Activated CD4-positive, alpha-beta T cell treated with anti-CD3 and anti-CD28 coated beads, Interleukin-2, amount 50 U/mL, for 4 hours (primary cell): ENCODE measurements at places on chromosomes 1 and 21.

- no peak for DNase-seq
Observed at GRCh38 chr1:179195376-179195775, 34.1 kb downstream of the ABL2 start.

DNA sequence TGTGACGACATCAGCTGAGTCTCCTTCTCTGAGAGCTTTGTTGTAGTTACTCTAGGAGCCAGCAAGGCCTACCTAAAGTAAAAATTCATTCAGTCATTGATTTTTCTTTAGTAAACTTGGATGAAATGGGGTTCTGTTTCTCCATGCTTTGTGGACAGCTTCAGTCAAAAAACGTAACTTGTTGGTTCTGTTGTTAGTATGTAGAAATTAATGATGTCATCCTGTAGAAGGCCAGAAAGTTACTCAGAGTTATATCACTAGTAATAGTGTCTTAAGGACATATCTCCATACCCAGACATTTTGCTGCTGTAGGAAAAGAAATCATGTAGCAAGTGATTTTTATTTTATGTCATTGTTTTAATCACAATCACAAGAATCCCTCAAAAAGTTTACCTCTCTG, 43.0 kb downstream of the KDM1A start:
- no peak for DNase-seq

DNA sequence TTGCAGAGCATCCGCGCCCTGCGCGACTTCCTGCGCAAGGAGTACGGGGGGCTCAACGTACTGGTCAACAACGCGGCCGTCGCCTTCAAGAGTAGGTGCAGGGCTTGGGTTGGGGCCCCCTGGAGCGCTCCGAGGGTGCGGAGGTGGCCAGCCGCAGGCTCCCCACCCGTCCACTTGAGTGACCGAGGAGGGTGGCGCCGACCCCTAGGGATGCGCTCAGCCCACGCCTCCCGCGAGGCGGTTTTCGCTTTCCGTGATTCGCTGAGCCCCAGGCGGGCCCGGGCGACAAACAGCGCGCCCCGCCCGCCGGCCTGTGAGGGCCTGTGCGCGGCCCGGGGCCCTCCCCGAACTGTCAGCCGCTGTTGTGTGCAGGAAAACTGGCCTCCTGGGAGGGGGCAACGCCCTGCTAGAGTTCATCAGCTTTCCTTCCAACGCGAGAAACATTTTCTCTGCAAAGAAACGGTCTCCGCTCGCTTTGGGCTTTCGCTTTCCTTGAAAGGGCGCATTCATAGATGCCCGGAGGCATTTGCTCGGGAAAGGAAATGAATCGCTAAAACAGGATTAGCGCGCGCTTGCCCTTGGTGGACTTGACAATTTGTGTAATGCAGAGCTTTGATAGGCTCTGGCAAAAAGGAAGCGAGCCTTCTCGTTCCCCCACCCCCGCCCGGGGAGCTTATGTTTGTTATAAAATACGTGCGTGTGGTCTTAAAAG, 668 bp downstream of the CBR3 start:
- DNase-seq = peak; percentile 31

GRCh38 chr21:26846036-26846931, 1.1 kb upstream of the ADAMTS1 start:
- DNase-seq = no peak

- DNase-seq = no peak
Observed at GRCh38 chr1:37631036-37631435, 3.7 kb downstream of the RSPO1 start.

DNA sequence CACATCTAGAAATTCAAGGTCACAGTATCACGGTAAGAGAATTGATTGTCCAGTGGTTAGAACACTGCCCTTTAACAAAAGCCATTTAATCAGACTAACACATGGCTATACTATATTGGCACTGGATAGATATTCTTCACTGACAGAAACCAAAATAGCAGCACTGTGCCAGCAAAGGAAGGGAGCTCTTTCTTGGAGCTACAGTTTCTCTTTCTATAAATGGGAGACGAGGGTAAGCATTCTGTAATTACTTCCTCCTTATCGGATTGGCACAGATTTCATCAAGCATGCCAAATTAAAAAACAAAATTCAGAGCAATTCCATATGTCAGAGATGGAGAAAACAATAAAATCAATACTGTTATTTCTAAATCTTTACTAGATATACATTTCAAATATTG, 115.7 kb upstream of the CACYBP start:
- no peak for DNase-seq

DNA sequence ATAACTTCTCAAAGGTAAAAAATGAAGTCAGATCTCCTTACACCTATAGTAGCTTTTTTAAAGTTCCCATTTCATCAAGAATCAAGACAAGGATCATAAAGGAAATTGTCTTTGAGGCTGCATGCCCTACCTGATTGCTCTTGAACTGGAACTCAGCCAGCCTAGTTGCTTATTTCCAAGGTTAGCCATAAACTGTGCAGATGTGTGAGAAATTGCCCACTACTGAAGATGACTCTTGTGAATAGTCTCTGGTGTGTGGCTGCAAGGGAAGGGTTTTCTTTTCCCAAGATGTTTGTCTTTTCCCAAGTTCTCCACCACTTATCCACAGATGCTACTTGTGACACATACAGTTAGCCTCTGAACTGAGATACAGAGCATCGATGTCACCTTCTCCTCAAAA, 81.7 kb upstream of the DUSP10 start:
- DNase-seq = no peak

DNA sequence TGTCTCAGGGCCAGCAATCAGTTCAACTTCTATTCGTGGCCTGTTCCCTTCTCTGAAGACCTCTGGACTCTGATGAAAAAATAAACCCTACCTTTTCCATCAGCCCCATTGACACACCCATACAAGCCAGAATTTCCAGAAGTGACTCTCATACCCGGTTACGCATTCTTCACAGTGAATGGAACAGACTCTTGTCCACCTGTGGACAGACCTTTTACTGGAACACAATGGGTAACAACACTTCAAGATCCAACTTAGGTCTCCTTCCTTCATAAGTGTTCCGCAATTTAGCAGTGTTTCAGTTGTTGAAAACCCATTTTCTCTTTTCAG, 2.6 kb upstream of the NPL start:
- no peak for DNase-seq

- no peak for DNase-seq
Observed at GRCh38 chr1:15726508-15726907, 9.6 kb upstream of the SLC25A34 start.

DNA sequence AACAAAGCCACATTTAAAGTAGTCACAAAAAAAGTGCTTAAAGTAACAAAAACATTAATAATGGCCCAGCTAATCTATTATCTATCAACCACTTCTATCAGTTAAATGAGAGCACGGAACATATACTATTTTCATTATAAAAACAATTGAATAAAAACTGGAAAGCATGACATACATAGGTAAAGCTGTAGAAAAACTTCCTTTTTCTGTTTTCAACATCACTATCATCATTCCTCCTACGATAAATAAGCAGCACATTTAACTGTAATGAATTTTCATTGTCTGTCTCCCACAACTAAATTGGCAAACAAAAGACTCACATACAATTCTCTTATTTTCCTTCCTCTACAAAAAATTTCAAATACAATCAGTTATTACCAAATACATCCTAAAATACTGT, 96.4 kb upstream of the DPH5 start:
- DNase-seq = no peak

GRCh38 chr1:116940814-116941599, 31.3 kb downstream of the PTGFRN start:
- no peak for DNase-seq

DNA sequence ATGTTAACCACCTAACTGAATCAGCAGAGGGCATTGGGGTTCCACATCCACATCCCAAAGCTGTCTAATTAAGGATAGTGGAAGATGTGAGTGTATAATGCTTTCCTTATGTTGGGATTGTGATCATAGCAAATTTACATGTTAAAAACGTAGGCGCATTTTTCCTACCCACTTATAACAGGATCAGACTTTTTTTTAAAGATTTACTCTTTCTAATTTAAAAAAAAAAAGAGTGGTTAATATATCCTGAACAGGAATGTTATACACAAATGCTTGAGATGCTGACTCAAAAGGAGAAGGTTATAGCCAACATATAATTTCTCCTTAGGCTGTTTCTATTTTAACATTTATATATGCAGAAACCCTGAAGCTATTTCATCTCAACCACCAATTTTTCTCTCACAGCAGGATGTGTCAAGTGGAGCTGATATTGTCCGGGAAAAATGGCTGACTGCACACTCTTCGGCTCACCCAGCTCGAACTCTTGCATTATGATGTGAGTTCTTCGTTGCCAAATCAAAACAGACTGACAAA, 40.3 kb downstream of the RGS5 start:
- no peak for DNase-seq

GRCh38 chr1:22471078-22471477, 19.4 kb downstream of the ZBTB40 start:
- no peak for DNase-seq

DNA sequence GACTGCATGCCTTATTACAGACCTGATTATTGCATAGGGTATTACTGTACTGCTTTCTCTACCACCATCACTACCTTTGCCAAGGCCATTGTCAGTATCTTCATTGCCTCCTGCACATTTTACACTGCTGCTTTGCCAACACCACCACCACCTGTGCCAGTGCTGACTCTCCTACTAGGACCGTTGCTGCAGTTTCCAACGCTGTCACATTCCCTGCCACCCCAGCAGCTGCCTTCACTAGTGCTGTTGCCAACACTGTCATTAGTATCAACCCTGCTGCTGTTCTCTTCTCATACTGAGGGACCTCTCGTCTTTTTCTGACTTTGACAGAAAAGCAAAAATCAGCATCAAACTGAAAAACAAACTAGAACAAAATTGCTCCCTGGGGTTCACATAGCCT, 394.9 kb upstream of the B3GALT2 start:
- DNase-seq = no peak

DNA sequence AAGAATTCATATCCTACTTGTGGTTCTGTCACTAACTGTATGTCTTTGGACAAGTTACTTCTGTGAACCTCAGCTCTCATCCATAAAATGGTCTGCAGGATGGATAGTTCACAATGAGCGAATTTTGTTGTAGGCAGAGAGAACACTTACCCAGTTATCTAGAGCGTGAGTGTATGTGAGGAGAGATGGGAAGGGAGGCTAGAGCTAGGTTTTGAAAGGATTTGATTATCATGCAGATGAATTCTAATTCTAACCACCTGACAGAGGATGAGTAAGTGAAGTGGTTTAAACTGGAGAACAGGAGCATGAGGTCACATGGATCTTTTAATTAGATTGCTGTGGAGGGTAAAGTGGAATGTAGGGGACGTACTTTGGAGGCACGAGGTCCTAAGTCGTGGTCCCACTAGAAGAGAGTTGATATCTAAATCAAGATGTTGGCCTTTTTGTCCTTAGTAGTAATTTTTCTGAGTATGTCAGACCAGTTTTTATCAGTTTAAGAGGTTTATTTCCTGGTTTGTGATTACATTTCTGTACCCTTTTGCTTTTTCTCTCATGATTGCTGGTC, 5.0 kb downstream of the SUCO start:
- no peak for DNase-seq

- DNase-seq = no peak
Observed at GRCh38 chr1:151976858-151977257, 16.8 kb downstream of the S100A10 start.

GRCh38 chr1:78958711-78959110, 47.8 kb downstream of the ADGRL4 start:
- DNase-seq = no peak

DNA sequence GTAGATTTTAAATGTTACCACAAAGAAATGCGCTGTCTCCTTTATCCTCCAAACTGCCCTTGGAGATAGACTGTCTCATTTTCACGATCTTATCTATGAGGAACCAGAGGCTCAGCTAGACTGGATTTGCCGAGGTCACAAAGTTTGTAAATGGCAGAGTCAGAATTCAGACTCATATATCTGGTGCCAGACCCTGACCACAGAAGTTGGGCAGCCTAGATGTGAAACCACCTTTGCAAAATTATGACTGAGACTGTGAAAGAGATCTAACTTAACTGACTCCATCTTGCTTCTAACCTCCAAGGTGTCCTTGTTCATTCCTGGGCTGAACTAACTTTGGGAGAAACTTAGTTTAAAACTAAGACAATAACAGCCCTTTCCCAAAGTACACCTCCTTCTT, 14.1 kb downstream of the CNR2 start:
- DNase-seq = no peak

- no peak for DNase-seq
Observed at GRCh38 chr1:85237613-85238012, 21.8 kb downstream of the C1orf52 start.

GRCh38 chr1:212203630-212204029, 81.6 kb upstream of the PPP2R5A start:
- DNase-seq = no peak

- DNase-seq = no peak
Observed at GRCh38 chr21:16537501-16537900, 807.7 kb downstream of the USP25 start.

- DNase-seq = no peak
Observed at GRCh38 chr1:8652467-8653046, 164.9 kb downstream of the RERE start.

DNA sequence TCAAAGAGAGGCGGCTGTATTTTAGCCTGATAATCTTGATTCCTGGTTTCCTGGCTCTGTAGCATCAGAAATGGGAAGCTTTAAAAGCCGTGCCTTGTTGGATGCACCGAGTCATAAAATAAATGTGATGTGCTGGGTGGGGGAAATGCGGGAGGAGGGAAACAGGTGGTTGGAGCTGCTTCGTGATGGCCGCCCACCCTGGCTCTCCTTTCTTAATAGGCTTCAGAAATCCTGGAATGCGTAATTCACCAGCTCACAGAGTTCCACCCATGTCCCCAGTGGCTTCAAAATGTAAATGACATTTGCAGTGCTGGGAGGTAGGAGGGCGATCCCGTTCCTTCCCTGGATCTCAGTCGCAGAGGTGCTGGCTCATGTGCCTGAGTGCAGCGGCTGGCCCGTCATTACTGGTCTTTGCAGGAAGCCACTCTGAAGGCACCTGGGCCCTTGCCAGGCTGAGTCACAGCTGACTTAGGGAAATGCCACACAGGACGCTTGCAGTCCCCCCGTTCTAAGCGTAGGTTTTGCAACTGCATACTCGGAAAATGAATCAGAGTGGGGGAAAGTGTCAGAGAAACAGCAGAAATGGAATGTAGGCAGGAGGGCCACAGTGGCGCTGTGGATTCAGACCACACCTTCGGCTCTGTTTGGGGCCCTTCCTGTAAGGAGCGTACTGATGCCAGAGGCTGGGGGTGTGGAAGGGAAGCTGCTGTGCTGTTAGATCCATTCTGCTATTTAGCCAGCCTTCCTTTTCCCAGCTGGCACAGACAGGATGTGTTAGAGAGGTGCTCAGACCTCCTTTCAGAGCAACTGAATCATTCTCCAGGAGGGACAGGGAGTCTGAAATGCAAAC, 37.6 kb downstream of the GALNT2 start:
- DNase-seq = peak; percentile 70

- DNase-seq = no peak
Observed at GRCh38 chr21:21114461-21114860, 116.3 kb downstream of the NCAM2 start.

- no peak for DNase-seq
Observed at GRCh38 chr1:118692143-118692542, 296.0 kb downstream of the TBX15 start.

GRCh38 chr1:93964777-93965200, 55.6 kb upstream of the GCLM start:
- DNase-seq = no peak
